Caudate nucleus (tissue), 63 donors: ENCODE measurements at places on chromosomes 16 and 17.

DNA sequence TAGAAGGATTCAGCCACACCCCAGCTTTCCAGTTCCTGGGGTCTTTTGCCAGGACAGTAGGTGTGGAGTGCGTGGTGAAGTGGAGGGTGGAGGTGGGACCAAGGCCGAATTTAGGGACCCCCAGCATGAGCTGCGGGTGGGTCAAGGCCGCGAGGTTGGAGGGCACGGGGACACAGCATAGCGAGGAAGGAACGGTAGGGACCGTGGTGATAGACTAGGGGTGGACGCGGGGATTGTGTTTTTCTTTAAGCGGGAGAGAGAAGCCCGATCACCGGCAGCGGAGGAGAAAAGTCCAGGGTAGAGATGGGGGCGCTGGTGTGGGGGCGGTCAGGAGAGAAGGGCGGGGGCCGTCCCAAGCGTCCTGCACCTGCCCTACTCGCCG lies 261 bp upstream of the B4GALNT2 start:
- DNase-seq, result no peak

- DNase-seq, result no peak
Observed at GRCh38 chr17:48612456-48612853, 1.6 kb upstream of the HOXB7 start.

DNA sequence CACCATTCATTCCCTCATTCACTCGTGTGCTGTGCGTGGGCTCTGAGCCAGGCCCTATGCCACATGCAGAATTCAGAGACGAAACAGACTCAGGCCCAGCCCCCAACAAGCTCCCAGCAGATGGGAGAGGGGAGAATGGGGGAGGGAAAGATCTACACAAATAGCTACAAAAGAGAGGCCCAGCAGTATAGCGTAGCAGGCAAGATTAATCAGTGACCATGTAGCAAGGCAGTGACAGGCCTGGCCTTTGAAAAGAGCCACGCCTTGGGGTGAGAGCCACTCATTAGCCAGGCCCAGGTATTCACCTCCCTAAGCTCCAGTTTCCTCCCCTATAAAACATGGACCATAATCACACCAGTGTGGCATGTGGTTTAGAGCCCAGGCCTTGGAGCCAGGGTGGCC lies 16.4 kb upstream of the KRT19 start:
- no peak for DNase-seq

DNA sequence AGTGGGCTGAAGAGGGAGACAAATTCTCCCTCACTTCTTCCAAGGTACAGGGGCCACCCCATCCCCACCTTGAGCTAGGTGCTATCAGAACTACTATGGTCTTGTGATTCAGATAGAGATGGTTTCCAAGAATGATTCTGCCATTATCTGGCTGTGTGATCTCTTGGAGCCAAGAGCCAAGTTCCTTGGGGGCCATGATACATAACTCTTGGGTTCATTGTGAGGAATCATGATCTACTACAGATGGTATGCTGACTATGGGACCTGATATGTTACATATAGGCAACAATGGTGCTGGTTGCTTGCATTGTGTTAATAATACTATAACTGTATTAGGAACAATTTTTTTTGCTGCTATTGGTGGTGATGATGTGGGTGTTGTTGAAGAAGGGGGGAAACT lies 45.7 kb downstream of the DYNLRB2 start:
- DNase-seq, result no peak

DNA sequence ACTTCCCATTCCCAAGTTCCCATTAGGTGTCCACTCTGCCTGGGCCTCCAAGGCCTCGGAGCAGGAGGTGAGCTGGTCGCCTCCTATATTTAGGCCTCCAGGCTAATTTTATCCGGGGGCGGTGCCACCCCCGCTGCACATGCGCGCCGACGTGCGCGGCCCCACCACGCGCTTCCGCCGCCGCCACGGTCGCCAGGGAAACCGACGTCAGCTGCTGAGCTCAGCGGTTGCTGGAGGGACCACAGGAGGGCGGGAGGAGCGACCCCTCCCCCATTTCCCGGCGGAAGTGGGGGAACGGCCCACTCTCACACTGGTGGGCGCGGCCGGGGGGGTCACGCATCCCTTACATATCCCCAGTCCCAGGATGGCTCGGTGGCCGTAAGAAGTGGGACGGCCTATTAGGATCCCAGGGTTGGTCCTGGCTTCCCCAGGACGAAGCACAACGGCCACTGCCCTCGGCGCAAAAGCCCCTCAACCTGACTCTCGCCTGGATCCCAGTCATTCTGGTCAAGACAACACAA lies 1.0 kb downstream of the PER1 start:
- DNase-seq, result no peak

DNA sequence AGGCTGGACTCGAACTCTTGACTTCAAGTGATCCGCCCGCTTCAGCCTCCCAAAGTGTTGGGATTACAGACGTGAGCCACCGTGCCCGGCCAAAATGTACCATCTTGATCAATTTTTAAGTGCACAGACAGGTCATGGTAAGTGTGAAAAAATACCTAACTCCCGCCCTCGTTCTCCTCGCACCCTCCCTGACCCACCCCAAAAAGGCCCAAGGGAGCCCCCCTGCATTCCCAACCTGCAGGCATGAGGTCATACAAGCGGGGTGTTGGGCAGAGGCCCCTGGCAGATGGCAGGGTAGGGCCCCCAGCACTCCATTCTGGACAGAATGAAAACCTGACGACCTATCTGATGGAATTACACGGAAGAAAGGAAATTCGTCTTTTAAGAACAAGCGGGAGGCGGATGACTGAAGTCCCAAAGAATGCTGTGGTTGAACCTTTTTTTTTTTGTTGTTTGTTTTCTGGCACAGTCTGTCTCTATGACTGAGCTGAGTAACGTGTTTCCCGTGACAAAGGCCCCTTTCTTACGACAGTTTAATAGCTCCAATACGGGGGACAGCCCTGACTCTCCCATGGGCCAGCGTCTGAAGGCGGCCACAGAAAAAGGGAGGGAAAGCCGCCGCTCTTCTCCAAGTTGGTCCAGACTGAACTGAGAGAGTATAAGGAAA lies 376.4 kb downstream of the SLC39A11 start:
- no peak for DNase-seq

DNA sequence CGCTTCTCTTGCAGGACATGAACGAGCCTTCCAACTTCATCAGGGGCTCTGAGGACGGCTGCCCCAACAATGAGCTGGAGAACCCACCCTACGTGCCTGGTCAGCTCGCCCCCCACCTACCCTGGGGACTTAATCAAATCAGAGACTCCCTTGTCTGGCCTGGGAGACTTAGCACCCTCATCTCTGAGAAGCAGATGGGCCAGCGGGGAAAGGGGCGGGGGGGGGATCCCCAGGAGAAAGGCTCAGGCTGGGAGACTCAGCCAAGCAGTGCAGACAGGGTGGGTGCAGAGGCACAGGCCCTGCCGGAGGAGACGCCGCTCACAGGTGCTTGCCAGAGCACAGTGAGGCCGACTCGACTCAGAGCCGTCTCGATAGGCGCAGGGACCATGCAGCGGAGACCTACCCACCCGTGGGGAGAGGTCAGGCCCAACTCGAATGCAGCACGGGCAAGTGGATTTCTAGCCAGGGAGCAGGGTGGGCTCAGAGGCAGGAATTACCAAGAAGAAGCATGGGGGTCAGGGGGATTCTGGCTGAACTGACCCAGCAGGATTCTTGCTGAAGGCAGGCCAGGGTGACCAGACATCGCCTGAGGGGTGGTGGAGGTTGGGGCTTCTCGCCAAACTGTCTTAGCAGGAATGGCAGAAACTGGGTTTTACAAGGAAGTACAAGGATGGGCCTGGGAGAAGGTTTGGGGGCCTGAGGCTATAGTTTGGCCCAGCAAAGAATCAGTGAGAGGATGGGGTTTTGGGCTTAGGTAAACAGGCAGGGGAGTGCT lies 9.7 kb downstream of the GAA start:
- no peak for DNase-seq

DNA sequence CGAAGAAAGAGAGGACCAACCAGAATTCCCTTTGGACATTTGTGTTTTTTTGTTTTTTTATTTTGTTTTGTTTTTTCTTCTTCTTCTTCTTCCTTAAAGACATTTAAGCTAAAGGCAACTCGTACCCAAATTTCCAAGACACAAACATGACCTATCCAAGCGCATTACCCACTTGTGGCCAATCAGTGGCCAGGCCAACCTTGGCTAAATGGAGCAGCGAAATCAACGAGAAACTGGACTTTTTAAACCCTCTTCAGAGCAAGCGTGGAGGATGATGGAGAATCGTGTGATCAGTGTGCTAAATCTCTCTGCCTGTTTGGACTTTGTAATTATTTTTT lies 3.6 kb downstream of the SOX9 start:
- no peak for DNase-seq
